ENCODE measurements at places on chromosomes 4 and X.

DNA sequence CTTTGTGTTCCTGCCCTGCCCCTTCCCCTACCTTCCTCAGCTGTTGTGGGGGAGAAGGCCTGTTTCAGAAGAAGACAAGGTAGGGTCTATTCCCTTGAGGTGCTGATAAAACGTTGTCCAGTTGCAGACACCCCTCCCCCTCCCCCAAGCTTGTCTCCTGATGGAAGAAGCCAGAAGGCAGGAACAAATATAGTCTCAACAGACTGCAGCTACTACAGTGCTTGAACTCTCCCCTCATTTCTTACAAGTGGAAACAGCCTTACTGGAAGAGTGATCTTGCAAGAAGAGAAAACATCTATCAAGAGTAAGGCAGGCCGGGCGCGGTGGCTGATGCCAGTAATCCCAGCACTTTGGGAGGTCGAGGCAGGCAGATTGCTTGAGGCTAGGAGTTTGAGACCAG lies 11.0 kb upstream of the MAP7D3 start:
- no peak for DNase-seq

DNA sequence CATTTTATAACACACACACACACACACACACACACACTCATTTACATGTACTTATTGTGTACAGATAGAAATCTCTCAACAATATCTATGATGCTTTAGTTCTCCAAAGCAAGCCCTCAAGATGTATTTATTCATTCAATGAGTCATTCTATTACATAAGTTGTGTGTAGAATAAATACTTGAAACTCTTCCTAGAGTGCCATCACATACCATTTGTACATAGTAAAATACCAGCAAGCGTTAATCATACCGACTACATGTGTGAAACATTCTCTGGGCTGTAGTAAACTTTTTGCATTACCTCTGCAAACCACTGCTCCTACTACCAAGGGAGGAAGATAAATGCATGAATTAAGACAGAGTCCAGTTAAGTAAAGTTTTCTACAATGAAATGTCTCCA lies 70.9 kb downstream of the EPHA5 start:
- DNase-seq, result no peak

DNA sequence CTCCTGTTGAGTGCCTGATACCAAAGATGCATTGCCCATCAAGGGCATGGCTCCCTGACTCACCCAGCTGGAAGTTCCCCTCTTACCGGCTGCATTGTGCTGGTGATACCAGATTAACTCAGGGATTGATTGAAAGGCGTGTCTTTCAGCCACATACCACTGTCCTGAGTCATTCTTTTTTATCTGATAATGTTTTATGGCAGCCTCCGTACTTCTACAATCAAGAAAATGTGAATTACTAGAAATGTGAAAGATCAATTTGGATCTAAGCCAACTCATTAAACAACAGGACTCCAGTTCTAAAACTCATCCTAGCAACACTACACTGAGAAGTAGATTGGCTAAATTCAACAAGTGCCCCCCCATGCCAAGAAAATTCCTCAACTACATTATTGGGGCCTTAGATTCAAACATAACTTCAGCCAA lies 40.0 kb downstream of the TXK start:
- DNase-seq, result no peak

DNA sequence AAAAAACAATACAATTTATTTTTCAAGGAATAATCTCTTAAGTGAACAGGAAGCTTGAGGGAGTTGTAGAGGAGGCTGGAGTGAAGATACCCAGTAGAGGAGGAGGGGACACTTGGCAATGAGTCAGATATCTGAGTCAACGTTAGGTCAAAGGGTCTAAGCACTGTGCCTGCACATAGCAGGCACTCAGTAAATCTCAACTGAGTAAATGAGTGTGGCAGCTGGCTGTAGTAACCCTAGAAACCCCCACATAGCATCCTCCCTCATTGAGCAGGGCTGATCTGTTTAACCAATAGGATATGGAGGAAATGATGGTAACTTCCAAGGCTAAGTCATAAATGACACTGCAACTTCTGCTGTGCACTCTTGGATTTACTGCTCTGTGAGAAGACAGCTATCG lies 186.0 kb upstream of the FAM241A start:
- DNase-seq, result no peak

DNA sequence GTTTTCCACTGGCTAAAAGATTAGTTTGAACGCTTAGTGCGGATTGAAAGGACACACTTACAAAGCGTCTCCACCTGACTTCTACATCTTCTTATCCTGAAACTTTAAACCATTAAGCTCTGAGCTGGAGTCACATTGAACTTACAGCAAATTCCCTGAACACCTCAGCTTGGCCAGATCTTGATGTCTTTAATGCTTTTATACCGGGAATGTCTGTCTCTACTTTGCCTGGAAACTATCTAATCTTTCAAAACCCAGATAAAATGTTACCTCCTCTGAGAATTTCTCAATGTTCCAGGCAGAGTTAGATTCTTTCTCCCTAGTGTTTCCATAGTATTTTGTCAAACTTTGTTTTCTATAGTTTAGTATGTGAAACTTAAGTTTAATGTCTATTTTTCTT lies 179.9 kb downstream of the DTHD1 start:
- DNase-seq, result no peak

DNA sequence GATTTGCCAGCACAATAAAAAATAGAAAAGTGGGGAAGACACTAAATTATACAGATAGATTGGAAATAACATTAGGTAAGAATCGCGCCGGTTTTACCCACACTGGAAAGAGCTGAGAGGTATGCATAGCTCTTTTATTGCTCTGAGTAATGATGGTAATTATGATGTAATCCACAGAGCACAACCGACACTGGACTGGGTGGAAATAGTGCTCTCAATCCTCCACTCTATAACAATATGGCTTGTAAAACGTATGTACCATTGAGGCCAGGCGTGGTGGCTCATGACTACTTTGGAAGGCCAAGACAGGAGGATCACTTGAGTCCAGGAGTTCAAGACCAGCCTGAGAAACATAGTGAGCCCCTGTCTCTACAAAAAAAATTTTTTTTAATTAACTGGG lies 104.3 kb upstream of the RAPGEF2 start:
- no peak for DNase-seq

DNA sequence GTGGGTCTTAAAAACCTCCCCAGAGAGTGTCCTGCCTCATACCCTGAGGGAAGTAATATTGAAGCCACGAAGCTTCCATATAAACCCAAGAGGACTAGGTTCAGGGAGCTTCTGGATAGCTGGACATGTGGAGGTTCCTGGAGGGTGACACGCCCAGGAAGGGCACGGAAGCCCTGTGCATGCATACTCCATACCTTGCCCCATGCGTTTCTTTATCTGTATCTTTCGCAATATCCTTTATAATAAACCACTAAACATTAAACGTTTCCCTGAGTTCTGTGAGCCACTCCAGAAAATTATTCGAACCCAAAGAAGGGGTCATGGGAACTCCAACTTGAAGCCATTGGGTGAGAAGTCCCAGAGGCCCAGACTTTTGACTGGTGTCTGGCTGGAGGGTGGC lies 45.7 kb upstream of the HPF1 start:
- DNase-seq, result no peak

GRCh38 chr4:186852964-186853391 lies 129.3 kb upstream of the FAT1 start:
- DNase-seq, result no peak

- no peak for DNase-seq
These were observed 105.4 kb downstream of the FBXW7 start for GRCh38 chr4:152430507-152430906.

GRCh38 chrX:121128925-121129877 lies 81.8 kb downstream of the GLUD2 start:
- DNase-seq, result no peak

DNA sequence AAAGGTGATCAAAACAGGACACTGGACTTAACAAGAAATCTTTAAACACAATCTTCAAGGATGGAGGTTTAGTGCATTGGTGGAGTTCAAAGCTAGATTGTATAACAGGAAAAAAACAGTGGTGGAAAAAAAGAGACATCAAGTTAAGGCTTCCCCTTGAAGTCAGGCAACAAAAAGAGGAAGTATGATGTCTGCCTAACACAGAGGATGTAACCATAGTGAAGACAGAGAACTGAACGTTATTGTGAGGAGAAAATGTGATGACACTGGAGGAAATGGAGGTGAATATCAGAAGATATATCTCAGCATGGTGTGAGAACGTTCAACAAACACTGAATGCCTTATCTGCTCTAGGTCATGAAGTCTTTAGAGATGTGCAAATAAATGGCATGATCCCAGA lies 192.4 kb upstream of the AR start:
- DNase-seq, result no peak

- no peak for DNase-seq
These were observed 5.5 kb upstream of the OPRPN start for GRCh38 chr4:70392057-70392776.

DNA sequence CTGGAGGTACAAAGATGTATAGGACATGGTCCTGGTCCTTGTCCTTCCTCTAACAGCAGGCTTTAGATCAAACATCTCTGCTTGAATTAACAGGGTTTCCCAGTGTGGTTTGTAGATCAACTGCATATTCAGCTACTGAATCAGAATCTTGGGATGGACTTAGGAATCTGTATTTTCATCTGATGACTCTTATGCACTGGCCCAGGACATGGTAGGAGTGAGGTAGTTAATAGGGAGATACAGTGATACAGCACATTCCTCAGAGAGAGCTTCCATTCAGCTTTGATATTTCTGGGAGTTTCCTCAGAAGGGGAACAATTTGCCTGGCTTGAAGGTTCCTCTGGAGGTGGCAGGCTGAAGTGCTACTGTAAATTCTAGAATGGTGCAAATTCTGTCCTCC lies 203.1 kb downstream of the LARP7 start:
- DNase-seq, result no peak

GRCh38 chr4:164396439-164396838 lies 357.5 kb upstream of the SMIM31 start:
- DNase-seq, result no peak
